ENCODE measurements at places on chromosomes 1 and 21.

DNA sequence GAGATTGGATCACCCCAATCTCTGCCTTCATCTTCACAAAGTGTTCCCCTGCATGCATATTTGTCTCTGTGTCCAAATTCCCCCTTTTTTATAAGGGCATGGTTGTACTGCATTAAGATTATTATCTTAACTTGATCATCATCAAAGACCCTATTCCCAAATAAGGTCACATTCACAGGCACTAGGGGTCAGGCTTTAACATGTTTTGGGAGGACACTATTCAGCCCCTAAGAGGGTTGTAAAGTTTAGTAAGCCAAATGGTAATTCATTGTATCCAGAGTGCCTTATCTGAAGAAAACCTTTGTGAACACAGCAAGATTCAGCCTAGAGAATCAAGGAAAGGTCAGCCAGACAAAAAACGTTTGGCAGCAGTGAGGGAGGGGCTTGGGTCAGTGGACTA is 317.6 kb upstream of the PLD5 start:
- DNase-seq, result no peak

DNA sequence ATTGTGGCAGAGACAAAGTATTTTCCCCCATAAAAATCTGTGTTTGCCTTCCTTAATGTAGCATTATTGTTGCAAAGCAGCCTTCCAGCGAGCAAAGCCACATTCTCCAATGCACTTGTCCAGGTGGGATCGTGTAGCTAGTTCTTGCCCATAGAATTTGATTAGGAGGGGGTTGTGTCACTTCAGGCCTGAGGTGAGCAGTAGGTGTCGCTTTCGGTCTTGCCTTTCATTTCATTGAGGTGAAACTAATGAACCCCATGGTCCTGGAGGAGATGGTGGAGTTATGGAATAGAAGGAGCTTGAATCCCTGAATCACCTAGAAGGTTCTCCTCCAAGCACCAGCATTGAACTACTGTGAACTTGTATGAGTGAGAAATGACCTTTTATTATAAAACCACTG is 318.9 kb upstream of the PBX1 start:
- DNase-seq, result no peak

- DNase-seq, result no peak
These were observed 479.8 kb downstream of the DISC1 start for GRCh38 chr1:232106415-232106814.

DNA sequence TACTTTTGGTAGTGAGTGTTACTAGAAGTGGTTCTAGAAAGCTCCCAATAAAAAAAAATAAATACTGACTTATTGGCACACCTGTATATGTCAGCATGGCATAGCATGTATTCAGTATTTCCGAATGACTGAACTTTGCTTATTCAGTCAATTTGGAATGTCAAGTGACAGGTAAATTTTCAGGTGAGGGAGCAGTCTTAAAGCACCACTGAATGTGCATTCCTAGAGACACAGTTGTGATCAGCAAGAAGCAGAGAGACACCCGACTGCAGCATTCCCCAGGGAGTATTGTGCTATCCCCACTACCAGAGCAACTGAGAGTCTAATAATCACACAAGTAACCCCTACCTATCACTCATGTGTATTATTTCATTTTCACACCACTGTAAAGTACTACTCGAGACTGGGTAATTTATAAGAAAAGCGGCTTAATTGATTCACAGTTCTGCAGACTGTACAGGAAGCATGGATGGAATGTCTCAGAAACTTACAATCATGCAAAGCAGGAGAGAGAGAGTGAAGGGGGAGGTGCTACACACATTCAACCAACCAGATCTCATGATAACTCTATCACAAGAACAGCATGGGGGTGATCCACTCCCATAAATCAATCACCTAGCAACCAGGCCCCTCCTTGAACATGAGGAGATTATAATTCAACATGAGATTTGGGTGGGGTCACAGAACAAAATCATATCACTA is 201.5 kb downstream of the TBX15 start:
- DNase-seq, result no peak

GRCh38 chr1:115874904-115875303 is 34.0 kb upstream of the NHLH2 start:
- DNase-seq, result no peak

DNA sequence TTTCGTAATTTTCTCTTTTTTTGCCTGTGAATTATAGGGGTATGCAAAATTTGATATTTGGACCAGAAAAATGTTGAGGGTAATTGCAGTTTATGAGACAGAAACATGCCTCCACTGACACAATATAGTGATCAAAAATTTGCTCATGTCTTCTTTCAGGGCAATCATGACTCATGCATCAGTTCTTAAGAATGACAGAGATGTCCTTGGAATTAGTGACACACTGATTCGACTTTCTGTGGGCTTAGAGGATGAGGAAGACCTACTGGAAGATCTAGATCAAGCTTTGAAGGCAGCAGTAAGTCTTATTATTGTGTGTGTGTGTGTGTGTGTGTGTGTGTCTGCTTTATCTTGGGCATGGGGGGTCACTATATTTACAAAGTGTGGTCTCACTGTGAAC is 27.5 kb downstream of the CTH start:
- DNase-seq, result no peak

DNA sequence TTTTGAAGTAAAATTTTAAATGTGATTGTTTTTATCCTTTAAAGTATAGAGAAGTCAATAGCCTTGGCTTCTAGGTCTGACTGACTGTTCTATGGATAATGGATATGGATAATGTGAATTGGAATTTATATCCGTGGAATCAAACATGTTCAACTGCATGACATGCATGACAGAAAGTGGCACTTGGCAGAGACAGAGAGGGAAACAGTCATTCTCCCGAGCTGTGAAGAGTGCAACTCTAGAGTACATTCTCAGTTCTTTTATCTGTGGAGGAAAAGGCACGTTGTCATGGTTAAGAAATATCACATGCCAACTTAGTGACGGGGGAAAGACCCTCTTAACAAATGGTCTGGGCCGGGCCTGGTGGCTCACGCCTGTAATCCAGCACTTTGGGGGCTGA is 67.0 kb downstream of the KIF26B start:
- DNase-seq, result no peak

- DNase-seq, result no peak
These were observed 2.3 kb upstream of the USP16 start for GRCh38 chr21:29022166-29022565.

Measured in inflammatory macrophage treated with lipopolysaccharide for 1 hour (primary cell).